HL-60 (cell line): ENCODE measurements at places on chromosomes 7 and 10.

DNA sequence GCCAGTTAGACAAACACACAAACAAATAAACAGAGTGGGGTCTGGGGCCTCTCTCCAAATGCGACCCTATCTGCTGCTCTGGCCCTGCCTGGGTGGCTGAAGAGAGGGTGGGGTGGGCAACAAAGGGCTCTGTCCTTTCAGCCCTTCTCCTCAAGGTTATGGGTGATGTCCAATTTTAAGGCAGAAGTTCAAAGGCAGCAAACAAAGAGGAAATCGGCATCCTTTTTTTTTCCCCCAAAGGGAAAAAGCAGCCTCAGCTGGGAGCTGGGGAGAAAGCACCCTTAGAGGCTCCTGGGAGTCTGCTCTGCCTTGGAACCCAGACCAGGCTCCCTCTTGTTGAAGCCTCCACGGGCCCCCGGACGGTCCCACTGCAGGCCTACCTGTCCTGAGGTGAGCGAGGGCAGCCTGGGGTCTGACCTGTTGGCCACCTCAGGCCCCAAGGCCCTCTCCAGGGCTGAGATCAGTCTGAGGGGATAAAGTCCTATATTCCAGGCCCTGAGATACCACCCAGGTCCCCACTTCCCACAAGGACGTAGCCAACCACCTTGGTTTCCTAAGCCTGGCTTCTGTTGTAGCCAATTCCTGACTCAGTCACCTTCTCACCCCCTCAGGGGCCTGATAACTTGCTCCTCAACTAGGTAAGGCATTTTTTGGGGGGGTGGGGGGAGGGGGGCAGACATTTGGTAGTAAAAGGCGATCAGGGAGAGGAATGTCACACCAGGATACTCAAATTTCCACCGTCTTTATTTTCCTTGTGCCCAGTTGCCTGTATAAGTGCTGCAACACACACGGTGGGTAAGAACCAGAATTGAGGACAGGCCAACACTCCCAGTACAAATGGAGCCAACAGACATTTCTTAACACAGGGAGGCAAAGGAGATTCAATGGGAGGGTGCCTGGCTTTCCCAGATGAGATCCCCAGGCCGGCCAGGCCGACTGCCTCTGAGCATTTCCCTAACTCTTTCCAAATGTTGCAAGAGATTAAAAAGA lies 4.3 kb downstream of the HOXA11 start:
- DNase-seq: no peak

GRCh38 chr7:140676306-140676705 lies 3.6 kb downstream of the ADCK2 start:
- no peak for DNase-seq

GRCh38 chr7:149773446-149774236 lies at the start of gene ZNF467:
Gene ZNF467 (minus strand): TSS chr7:149773588. CDS start chr7:149771032, 2,556 bp downstream.
- peak; percentile 63 for DNase-seq

GRCh38 chr10:329361-330099 lies 194.3 kb downstream of the ZMYND11 start:
- peak; percentile 1 for DNase-seq

DNA sequence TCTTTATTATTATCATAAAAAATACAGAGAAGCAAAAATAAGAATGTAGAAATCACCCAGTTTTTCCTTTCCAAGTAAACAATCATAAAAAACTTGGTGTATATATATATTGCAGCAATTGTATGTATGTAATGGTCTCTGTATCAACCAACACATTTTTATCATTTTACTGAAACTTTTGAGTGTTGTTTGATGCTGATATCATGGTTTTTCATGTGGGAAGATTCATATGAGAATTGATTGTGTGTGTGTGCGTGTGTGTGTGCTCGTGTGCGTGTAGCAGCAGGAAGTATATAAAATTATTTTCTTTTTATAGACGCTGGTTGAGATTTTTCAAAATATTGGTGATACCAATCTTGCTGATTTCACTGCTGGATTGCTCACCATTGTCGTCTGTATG lies 22.3 kb downstream of the SLC26A4 start:
- DNase-seq: no peak

DNA sequence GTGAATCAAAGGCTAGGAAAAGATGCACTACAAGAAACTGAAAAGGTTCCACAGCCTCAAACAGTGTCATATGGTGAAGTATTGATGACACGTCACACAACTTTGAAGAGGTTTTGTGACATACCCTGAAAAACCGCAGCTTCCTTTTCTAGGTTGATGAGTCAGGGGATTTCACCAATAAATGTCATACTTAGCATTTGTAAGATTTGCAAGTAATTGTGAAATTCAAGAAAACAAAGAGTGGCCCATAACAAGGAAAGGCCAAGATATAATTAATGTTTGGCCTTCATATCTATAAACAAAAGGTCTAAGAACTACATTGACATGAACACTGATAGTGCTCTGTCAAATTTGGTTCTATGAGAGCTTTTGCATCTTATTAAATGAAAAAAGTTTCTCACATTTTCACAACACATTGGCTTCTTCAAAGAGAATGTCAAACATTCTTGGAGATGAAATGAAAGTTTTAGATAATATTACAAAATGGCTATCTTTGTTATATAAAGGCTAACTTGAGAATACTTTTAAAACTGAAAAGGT lies 62.0 kb upstream of the NAMPT start:
- DNase-seq: peak; percentile 83

- DNase-seq: no peak
Measured at GRCh38 chr10:10432296-10433035, 585.2 kb upstream of the CELF2 start.

- DNase-seq: no peak
Measured at GRCh38 chr7:66920256-66920655, 769 bp upstream of the TMEM248 start.

DNA sequence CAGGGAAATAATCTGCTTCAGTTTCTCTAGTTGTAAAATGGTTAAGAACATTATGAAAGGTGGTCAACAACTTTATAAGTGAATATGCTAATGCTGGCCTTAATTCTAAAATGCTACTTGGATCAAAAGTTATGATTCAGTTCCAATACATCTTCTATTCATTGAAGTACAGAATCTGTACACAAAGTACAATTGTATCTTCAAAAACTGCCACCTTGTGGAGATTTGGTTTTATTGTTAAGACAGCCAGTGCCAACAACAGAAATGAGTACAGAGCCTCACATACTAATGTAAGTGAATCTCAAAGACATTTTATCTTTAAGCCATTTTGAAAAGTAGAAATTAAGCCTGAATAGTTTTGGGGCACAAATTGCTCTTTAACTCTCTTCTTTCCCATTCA lies 194.0 kb downstream of the CFTR start:
- no peak for DNase-seq

DNA sequence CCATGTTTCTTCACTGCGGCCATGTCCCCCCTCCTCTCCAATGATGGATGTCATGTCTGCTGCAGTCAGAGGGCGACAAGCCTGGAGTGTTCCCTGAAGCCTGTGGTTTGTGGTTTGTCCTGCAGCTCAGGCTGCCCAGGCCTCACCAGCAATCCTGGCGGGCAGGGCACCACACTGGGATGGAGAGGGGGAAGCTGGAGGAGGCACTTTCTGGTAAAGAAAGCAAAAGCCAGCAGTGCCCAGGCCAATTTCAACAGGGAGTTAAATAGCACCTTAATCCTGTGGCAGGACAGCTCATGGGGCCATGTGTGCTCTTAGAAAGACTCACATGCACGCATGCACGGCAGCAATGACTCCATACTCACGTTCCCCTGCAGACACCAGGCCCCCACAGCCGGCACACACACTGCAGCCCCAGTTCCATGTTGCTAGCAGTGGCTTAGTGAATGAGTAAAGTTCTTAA lies 158.3 kb downstream of the EGFR start:
- DNase-seq: no peak

DNA sequence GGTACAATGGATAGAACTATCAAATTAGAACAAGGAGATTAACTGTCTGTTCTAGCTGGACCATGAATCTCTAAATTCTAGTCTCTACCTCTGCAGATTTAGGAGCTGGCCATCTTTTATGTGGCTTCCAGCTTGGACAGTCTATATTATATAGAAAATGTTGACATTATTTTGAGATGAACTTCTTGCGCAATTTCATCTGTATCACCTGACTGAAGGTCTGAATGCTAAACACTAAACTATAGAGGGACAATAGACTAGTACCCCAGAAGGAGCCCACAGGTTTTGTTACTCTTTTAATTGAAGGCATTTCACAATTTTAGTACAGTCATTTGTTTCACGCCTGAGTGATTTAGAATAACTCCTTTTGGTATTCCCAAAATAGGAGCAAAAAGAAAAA lies 222.4 kb upstream of the ANKRD30A start:
- no peak for DNase-seq
